ENCODE measurements at places on chromosomes 3 and 15.

GRCh38 chr15:53658255-53658654 is 101.2 kb downstream of the WDR72 start:
- DNase-seq = no peak

GRCh38 chr3:141500397-141500796 is 13.6 kb downstream of the RASA2 start:
- no peak for DNase-seq

DNA sequence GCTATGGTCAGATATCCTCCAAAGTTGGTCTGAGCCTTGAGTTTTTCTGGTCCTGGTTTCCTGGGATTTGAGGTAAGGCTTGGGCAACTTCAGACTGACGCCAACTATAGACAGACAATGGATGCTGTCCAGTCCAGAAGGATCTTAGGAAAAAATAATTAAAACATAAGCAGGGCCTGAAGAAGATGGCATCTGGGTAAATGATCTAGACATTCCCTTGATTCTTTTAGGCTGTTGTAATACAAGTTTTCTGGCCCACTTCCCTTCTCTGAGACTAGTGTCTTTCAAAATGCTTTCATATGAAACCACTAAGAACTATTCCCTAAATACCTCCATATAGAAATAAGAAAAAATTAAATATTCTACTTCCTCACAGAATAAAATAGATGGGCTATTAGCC is 47.7 kb upstream of the PLXND1 start:
- DNase-seq = no peak

GRCh38 chr15:70741107-70741531 is 22.2 kb downstream of the UACA start:
- DNase-seq = peak; percentile 84

- DNase-seq = no peak
These were observed 31.2 kb downstream of the PCSK6 start for GRCh38 chr15:101458158-101458900.

DNA sequence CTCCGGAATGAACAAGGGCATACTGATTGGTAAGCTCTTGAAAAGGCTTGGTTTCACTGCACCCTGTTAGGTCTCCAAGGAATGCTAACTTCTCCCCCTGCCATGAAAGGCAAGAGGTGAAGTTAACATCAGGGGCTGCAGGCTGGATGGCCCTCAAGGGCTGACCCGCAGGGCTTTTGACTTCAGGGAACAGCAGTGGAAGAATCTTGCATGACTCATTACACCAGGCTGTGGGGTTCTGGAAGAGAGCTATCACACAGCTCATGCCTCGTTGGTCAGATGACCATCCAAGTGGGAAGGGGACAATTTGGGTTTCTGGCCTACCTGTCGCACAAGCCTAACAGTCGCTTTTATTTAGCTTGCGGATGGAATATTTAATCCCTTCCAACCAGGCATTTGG is 23.6 kb upstream of the ATG7 start:
- no peak for DNase-seq

GRCh38 chr15:31856581-31856980 is 173.7 kb upstream of the CHRNA7 start:
- DNase-seq = no peak

- no peak for DNase-seq
These were observed 544.5 kb downstream of the MFSD1 start for GRCh38 chr3:159346271-159346903.

DNA sequence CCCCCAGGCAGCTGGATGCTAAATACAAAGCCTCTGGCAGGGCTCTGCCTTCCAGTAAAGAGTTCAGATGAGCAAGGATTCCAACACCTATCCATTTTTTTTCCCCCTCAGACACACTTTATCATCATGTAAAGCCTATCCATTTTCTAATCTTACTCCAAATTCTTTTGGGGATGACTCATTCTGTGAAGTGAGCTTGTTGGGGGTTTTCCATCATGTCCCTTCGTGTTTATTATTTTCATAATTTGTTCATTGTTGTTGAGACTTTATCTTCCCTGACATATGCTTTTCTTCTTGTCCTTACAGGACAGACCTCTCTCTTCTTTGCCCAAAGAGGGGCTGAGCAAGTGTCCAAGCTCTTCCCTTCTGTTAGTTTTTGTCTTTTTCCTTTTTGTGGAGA is 34.7 kb upstream of the SH3BP5 start:
- DNase-seq = no peak

GRCh38 chr3:131072845-131073244 is 46.2 kb downstream of the NEK11 start:
- DNase-seq = no peak

DNA sequence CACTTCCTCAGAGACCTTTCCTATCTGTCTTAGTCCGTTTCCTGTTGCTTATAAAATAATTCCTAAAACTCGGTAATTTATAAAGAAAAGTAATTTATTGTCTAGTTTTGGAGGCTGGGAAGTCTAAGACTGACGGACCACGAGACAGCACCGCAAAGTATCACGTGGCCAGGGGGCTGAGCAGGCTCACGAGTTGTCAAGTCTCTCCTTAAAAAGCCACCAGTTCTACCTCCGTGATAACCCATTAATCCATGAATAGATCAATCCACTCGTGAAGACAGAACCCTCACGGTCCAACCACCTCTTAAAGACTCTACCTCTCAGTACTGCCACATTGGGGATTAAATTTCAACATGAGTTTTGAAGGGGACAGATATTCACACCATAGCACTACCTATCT is 821 bp downstream of the LINS1 start:
- no peak for DNase-seq

DNA sequence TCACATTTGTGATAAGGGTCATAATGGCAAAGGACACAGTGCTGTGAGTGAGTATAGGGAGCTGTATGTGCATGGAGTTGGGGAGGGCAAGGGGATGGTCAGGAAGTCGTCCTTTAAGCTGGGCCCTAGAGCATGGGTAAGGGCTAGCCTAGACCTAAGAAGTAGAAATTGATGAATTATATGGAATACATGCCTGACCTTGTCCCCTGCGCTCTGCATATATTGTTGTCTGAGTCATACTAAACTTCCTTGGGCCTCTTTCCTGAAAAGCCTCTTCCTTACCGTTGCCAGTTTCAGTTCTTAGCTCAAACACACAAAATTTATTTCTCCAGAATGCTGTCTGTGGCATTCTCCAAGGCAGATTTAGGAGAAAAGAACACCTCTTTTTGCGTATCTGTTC is 4.6 kb downstream of the SNRK start:
- DNase-seq = no peak

DNA sequence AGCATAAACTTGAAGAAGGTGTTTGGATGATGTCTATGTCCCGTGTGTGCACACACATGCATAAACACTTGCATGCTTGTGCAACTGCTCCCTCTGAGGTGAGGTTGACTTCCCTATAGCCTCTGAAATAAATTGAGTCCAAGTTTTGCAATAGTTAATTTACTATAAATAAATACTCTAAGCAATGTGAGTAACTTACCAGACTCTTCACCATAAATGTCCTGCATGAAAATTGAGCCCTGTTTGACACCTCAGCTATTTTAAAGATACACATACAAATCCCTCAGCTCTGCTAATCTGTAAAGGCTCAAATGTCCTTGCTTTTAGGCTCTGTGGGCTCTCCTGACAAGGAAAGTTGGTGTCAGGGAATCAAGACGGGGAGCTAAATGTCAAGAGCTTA is 37.1 kb downstream of the GJD2 start:
- DNase-seq = no peak

- no peak for DNase-seq
These were observed 54.3 kb upstream of the CCR4 start for GRCh38 chr3:32897001-32897601.

DNA sequence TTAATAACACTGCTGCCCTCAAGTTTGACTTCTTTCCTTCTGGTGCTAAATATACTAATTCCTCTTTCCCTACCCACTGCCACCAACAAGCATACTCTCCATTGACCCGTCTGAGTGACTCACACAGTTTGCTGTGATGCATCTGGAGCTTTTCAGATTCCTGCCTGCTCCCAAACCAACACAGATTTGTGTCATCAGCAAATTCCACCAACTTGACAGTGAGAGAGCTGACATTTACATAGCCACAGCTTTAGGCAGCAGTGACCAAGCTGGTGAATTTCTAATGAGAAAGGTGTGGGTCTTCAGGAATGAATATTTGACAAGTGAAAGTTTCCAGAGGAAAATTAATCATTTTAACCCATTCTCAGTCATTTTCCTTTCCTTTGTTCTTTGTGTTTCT is 96.5 kb upstream of the PRICKLE2 start:
- no peak for DNase-seq

- peak; percentile 98 for DNase-seq
These were observed 348.0 kb upstream of the DPPA4 start for GRCh38 chr3:109685084-109686079.

- no peak for DNase-seq
These were observed 35.1 kb upstream of the CPB1 start for GRCh38 chr3:148792516-148792915.

DNA sequence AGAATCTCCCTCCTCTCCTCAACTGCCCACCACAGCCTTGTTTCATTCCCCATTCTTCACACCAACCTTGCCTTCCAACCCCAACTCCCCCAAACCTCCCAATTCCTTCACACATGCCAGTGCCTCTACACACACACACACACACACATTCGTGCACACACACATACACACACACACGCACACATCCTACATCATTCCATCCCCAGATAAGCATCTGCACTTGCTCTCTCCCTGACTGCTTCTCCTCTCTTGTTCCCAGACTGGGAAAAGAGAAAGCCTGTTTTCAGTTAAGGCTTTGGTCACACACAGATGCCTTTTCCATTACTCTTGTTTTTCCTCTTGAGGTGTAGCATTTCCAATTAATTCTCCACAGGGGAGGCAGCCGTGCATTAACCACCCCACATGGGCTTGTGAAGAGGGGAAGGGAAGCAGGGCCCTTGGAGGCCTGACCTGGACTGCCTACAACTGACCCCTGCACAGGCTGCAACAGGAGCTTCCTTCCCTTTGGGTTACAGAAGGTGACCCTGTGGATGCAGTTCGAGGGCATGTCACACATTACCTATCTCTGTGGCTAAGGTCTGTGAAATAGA is 32.0 kb upstream of the BOC start:
- no peak for DNase-seq

DNA sequence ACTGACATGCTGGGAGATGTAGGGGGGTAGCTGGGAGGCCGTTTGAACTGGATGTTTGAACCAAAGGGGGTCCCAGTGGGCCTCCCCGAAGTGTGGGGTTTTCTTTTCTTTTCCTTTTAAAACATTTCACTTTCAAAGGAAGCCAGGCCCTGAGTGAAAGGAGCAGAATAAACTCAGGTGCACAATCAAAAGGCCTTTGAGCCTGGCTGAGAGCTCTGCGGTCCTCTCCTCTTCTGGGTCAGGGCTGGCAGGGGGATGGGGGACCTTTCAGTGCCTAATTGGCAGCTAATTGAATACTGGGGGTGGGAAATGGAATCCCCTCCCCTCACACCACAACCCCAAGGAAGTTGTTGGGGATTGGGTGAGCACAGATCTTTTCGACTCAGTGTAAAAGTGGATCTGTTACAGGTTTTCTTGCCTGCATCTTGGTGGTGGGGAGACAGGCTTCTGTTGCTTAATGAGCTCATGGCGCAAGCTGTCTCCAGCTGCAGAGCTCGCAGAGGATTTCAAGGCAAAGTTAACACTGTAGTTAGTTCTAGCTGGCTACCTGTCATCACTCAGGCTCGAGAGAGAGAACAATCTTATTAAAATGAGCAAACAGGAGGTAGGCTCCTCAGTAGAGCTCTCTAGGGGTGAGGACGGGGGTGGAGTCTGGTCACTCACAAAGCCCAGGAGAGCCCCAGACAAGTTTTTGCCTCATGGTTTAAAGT is 132.6 kb downstream of the RAB11A start:
- no peak for DNase-seq

DNA sequence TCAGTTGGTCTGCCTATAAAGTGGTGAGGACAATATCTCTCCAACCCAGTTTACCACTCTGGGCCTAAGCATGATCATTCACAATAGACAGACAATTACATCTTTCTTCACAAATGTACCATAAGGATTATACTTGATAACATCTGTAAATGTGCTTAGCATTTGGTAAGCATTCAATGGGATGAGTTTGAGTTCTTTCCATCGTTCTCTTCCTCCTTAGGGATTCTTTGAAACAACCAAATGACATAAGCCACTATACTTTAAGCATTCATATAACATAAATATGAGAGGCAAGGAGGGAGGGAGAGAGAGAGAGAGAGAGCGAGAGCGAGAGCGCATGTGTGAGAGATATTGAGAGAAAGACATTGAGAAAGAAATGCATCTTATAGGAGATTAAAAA is 303.3 kb upstream of the CBLB start:
- DNase-seq = no peak

DNA sequence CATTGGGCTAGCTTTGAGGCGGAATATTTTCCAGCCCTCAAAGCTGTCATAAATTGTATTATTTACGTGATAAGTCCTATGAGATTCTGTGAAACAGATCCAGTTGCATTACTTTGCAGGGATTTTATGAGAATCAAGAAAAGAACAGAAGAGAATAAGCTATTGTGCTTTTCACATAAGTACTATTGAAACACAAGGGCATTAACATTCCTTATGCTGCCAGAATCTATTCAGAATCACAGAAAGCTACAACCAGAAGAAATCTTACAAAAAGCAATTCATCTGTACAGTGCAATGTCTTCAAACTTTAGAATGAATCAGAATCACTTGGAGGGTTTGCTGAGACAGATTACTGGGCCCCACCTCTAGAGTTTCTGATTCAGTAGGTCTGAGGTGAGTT is 10.6 kb upstream of the CACNA1D start:
- DNase-seq = no peak

- DNase-seq = no peak
These were observed 64.5 kb downstream of the GRIP2 start for GRCh38 chr3:14475621-14476020.

- DNase-seq = no peak
These were observed 76.8 kb upstream of the C15orf61 start for GRCh38 chr15:67444100-67444499.

- no peak for DNase-seq
These were observed 49.5 kb downstream of the CRTC3 start for GRCh38 chr15:90579213-90579612.

GRCh38 chr3:126448893-126449180 is 26.9 kb downstream of the ZXDC start:
- no peak for DNase-seq

DNA sequence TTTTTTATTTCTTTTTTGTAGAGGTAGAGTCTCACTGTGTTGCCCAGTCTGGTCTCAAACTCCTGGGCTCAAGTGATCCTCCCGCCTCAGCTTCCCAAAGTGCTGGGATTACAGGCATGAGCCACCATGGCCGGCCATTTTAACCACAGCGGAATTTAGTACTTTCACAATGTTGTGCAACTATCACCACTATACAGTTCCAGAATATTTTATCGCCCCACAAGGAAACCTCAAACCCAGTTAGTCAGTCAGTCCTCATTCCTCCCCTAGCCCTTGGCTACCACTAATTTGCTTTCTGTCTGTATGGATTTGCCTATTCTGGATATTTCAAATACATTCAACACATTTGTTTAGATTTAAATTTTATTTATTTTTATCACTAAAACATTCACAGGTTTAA is 15.5 kb upstream of the HOMER2 start:
- DNase-seq = no peak

DNA sequence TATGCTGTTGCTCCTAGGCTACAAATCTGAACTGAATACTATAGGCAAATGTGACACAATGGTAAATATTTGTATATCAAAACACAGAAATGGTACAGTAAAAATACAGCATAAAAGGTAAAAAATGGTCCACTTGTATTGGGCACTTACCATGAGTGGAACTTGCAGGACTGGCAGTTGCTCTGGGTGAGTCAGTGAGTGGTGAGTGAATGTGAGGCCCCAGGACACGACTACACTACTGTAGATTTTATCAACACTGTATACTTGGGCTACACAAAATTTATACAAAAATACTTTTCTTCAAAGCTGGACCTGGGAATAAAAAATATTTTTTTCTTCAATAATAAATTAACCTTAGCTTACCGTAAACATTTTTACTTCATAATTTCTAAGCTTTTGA is 41.6 kb upstream of the DUT start:
- DNase-seq = no peak

Measured in ascending aorta (tissue), 2 donors.